ENCODE measurements at places on chromosomes 5 and 9.

- no peak for DNase-seq
Measured at GRCh38 chr5:120499876-120500563, 35.9 kb downstream of the PRR16 start.

DNA sequence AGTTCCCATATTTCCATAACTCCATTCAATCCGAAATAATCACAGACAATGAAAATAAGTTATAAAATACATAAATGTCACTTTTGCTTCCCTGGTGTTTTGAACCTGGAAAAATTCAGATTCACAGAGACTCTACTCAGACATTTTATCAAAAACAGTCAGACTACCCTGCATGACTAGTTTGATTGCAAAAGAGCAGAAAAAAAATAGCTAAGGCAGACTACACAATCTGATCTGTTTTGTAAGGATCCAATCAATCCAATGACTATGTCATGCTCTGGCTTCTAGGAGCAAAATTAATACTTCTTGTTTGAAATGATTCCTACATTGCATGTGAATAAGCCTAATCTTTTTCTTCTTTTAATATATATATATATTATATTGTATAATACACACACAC is 1262.6 kb downstream of the EFNA5 start:
- DNase-seq: no peak

DNA sequence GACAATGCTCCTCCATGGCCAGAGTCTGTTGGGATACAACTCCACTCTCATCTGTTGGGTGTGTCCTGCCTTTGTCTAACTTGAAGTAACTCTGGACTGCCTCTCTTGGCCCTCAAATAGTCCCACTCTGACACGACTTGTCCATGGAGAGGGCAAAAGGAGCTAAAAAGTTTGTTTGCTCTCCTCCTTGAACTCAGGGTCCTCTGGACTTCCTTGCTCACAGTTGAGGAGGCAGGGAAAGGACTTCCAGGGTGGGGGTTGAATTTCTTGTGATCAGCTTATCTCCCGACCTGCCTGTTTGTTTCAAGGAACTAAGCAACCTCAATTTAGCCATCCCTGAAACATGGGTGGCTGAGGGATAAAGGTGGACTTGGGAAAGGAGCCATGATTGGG is 11.7 kb downstream of the DNAJB5 start:
- no peak for DNase-seq

DNA sequence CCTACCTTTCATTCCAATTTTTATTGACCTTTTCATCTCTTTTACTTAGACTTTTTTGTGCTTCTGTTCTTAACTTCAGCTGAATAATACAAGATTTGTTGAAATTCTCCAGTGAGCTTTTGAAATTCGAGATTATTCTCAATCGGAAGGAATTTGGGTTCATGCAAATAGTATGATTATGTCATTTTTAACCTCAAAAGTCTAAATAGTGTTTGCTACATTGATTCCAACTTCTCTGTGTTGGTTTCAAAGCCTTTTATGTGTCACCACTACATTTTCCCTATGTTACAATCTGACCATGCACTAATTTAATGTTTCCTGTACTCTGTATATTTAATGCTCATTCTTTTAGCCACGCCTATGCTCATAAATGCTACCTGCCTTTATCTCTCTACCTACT is 44.1 kb downstream of the VPS13A start:
- no peak for DNase-seq

DNA sequence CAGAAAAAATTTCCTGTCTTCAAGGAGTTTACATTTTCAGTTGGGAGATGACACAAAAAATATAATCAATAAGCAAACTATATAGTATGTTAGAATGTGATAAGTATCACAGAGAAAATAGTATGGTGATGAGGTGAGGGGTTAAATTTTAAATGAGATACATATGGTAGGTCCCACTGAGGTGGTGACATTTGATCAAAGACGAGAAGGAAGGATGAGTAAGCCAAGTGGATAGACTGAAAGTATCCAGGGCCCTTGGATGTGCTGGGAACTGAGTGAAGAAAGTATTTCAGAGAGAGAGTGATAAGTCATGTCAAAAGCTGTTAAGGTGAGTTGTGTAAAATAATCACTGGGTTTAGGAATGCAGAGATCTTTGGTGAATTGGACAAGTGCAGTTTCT is 3.5 kb downstream of the CCDC192 start:
- no peak for DNase-seq

DNA sequence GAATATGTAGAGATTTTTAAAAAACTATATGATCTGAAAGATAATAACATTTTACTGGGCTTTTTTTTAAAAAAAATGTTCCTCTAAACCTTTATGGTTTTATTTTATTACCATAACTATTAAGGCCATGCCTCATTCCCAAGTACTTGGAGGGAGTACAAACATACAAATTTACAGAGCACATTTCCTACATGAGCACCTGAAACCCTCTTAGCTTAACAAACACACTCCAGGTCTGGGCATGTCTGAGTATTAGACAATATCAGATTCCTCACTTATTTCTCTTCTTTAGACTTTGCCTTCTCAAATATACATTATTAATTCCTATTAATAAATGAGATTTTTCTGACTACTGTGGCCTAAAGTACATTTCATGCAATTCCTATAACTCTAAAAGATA is 319.2 kb downstream of the SLCO4C1 start:
- DNase-seq: no peak

GRCh38 chr5:155136216-155136850 is 122.8 kb downstream of the KIF4B start:
- no peak for DNase-seq

DNA sequence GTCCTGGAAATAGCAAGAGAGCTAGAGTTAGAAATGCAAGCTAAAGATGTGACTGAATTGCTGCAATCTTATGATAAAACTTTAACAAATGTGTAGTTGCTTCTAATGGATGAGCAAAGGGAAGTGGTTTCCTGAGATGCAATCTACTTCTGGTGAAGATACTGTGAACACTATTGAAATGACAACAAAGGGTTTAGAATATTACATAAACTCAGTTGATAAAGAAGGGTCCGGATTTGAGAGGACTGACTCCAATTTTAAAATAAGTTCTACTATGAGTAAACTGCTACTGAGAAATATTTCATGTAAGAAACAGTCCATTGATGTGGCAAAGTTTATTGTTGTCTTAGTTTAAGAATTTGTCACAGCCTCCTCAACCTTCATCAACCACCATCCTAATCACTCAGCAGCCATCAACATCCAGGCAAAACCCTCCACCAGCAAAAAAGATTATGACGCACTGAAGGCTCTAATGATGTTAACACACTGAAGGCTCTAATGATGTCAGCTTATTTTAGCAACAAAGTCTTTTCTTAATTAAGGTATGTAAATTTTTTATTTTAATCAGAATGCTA is 376.2 kb downstream of the CDH10 start:
- no peak for DNase-seq

DNA sequence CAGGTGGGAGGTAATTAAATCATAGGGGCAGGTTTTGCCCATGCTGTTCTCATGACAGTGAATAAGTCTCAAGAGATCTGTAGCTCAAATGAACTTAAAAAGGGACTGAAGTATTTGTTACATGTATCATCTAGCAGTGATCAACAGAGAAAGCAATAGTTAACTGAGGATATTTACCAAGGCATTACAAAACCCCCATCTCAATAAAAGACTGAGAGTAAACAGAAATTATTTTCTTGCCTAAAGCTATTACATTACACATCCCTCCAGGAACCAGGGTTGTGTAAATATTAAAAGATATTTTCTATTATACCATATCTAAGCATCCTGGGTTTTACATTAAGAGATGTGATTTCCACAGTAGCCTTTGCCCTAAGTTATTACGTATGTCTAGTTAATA is 169.9 kb downstream of the CTNND2 start:
- no peak for DNase-seq

- DNase-seq: no peak
Measured at GRCh38 chr5:176621661-176622079, 8.7 kb downstream of the SNCB start.

GRCh38 chr5:3943859-3944258 is 348.2 kb downstream of the IRX1 start:
- DNase-seq: no peak

GRCh38 chr5:36423578-36424307 is 122.0 kb upstream of the RANBP3L start:
- DNase-seq: no peak

GRCh38 chr9:92108122-92108521 is 7.1 kb downstream of the SPTLC1 start:
- DNase-seq: no peak

Data from right lobe of liver (tissue), 6 donors.